Left cardiac atrium (tissue), 4 donors: ENCODE measurements at places on chromosomes 11 and 22.

DNA sequence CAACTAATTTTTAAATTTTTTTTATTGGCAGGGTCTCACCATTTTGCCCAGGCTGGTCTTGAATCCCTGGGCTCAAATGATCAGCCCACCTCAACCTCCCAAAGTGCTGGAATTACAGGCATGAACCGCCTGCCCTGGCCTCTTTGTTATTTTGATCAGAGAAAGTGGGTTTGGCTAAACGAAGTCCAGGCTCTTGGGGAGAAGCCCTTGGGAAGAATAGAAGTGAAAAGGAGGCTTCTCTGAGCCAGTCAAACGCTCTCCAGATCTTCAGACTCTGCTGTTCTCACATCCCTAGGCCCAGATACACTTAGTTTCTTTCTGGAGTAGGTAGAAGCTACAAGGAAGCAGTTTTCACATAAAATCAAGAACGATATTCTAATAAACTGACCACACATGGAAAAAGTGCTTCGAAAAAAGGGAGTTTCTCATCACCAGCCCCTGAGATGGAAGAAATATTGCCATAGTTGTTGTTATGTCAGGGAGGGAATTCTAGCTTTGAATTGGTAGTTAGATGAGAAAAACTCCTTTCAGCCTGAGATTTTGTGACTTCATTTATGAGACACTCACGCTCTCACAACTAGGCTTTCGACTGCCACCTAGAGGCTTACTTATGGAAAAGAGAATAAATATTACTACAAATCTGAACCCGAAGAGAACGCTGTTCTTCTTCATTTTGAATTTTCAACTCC is 41.7 kb upstream of the AQP11 start:
- DNase-seq, result no peak

GRCh38 chr11:122646549-122647340 is 8.8 kb upstream of the UBASH3B start:
- no peak for DNase-seq

DNA sequence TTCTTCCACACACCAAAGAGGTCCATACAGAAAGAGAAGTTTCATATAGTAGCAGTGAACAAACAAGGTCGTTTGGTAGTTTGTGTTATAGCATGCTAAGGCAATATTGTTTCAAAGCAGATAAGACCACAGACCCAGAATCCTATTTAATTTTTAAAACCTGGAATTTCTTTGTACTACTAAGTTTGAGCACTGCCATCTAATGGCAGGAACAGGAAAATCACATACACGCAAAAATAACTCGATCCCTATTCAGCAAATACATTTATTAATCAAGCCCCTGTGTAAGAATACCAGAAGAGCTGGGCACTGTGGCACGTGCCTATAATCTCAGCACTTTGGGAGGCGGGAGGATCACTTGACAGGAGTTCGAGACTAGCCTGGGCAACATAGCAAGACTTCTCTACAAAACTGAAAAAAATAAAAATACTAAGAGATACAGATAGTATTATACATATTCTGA is 2.9 kb upstream of the BTBD10 start:
- DNase-seq, result no peak

GRCh38 chr22:26406118-26406517 is 22.9 kb upstream of the ASPHD2 start:
- no peak for DNase-seq

DNA sequence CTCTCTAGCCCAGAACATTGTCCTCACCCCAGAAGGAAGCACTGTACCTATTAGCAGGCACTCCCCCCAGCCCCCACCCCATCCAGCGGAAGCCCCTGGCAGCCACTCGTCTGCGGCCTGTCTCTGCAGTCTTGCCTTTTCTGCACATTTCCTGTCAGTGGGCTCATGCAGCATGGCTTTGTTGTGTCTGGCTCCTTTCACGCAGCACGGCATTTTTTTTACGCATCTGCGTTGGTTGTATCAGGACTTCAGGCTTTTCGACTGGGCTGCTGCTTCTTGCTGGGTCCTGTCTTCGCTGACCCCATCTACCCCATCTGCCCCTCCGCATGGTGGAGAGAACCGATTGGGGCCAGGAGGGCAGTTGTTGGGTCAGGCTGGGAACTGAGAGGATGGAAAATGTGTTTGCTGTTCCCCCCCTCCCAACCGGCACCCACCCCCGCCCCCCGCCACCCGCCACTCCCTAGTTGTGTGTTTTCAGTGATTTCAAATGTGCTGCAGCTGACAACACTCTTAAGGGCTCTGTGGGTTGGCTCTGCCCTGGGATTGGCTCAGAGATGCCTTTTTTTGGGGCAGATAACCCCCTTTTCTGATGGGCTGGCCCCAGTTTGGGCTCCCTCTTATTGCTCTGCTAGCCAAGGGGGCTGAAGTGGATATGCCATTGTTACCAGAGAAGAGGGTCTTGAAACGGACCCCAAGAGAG is 110.0 kb downstream of the KIAA1671 start:
- DNase-seq, result peak; percentile 40

DNA sequence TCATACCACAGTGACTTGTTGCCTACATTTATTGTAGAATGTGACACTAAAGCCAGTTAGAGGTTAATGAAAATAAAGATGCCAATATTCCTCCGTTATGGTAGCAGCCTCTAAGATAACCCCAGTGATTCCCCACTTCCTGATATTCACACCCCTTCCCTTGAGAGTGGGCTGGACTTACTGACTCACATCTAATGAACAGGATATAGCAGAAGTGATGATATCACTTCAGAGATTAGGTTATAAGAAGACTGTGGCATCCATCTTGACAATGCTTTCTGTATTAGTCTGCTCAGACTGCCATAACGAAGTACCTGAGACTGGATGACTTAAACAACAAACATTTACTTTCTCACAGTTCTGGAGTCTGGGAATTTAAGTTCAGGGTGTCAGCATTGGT is 149.6 kb upstream of the MTNR1B start:
- no peak for DNase-seq

- DNase-seq, result peak; percentile 66
These were observed 545 bp upstream of the TIRAP start for GRCh38 chr11:126282361-126282735.

DNA sequence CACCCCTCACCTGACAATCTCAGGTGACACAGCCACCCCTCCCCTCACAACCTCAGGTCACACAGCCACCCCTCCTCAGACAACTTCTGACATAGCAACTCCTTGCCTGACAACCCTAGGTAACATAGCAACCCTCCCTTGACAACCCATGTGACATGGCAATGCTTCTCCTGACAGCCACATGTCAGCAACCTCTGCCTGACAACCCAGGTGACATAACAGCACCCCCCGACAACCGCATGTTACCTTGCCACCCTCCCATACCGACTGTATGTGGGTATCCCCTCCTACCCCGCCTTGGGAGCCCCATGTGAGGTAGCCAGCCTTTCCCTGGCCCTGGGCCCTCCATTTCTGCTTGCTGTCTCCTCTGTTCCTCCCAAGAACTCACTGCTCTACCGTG is 77.7 kb upstream of the B3GAT1 start:
- no peak for DNase-seq

DNA sequence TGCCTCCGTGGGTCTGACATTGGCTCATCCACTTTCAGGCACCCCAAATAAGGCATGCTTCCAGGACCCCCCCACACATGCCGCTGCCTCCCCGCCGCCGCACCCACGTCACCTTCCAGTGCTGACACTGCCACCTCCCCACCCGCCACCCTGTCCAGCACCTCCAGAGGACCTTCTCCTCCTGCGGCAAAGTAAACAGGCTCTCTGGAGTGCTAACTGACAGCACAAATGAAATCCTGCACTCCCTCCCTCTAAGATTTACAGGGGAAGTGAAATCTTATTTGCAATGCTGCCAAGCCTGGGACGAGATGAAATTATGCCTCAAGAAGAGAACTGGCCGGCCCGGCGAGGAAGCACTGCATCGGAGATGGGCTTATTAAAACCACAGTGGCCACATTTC is 35.3 kb downstream of the MACROD1 start:
- DNase-seq, result no peak

- no peak for DNase-seq
These were observed 33.5 kb downstream of the GAB4 start for GRCh38 chr22:16974298-16975084.
